CD8-positive, alpha-beta T cell (primary cell): ENCODE measurements at places on chromosomes 3 and 15.

GRCh38 chr3:126372413-126373145, 15.4 kb upstream of the KLF15 start:
- no peak for DNase-seq

- DNase-seq = no peak
These were observed 1272.5 kb downstream of the ROBO1 start for GRCh38 chr3:78495301-78495700.

GRCh38 chr3:97863775-97864174, 42.0 kb downstream of the CRYBG3 start:
- DNase-seq = no peak

DNA sequence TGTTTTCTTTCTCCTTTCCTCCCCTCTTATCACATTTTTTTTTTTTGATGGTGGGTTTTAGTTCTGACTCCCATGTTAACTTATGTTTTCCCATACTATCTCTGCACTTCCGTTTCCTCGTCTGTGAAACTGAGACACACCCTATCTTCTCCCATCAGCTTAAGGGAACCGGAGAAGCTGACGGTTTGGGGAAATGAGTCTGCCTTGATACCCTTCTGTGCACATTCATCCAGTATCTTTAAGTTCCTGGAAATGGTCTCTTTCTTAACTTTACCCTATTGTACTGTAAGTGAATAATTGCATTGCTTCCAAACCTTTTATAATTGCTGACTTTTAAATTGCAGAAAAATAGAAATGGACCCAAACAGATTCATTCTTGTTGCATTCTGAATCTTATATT, 26.2 kb upstream of the CFAP161 start:
- no peak for DNase-seq

DNA sequence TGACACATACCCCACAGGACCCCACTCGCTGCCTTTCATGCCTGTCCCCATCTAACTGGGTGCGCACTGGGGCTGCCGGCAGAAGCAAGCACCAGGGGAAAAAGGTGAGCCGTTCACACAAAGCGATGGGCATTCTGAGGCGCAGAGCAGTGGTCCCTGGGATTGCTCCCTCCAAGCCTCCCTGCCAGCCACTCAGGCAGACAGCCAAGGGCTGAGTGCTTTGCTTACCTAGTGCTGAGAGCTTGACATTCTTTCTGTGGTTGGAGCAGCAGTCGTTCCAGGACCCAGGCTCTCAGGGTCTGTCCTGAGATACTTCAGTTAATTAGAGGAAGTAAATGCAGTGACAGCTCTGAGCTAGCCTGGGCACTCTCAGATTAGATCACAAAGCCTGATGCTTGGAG, 5.7 kb downstream of the ESYT3 start:
- DNase-seq = no peak

GRCh38 chr3:155308831-155309230, 15.3 kb upstream of the STRIT1 start:
- DNase-seq = no peak

- no peak for DNase-seq
These were observed 52.4 kb downstream of the RBM6 start for GRCh38 chr3:49992326-49992725.

GRCh38 chr3:168653255-168653654, 557.5 kb upstream of the GOLIM4 start:
- no peak for DNase-seq

DNA sequence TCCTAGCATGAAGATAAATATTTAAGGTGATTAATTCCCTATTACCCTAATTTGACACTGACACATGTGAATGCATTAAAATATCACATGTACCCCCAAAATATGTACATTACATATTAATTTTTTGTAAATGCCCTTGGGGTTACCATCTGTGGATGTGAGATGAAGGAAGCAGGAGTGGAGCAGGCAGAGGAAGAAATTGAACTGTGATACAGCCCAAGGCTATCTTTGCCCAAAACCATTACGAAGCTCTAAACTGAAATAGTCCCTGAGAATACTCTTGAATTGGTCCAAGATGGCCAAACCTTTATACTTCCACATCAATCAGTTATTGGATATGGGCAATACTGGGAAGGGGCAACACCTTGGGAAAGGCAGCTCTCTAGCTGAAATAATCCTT, 105.0 kb downstream of the CLASP2 start:
- no peak for DNase-seq

GRCh38 chr3:77746892-77747291, 707.0 kb downstream of the ROBO2 start:
- DNase-seq = no peak
